ENCODE measurements at places on chromosomes 13 and 19. TPM values are rescaled to one million over a fixed set of nuclear protein-coding genes. Genes with fewer than 3 reads are reported as not detected.

DNA sequence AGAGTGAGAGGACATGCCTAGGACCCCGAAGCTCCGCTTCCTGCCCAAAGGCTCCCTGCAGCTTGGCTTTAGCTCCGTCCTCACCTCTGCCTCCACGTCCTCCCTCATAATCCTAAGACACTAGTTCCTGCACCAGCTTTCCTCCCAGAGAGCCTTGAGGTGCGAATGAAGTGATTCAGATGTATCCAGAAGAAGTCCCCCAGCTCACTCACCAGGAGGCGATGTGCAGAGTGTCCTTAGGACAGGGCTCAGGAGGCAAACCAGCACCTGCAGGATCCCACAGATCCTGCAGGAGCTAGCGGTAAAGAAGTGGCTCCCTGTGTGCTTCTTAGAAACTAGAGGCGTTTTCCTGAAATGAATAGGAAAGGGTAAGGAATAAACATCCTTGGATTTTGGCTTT is 109.7 kb downstream of the HSPH1 start:
- no peaks in the 10 kb centered on the region for H3K36me3 ChIP-seq
- no peak overlapping the region for H3K27ac ChIP-seq
- H3K27me3 ChIP-seq: no peaks in the 10 kb centered on the region

GRCh38 chr19:43425567-43426392 is 11.1 kb downstream of the TEX101 start:
- no peak overlapping the region for H3K4me3 ChIP-seq
- peak; percentile 29 for DNase-seq
- no peaks in the 10 kb centered on the region for H3K27me3 ChIP-seq
- no peaks in the 10 kb centered on the region for H3K36me3 ChIP-seq

- H3K27ac ChIP-seq: no peak overlapping the region
- H3K27me3 ChIP-seq: no peaks in the 10 kb centered on the region
- H3K4me3 ChIP-seq: no peak overlapping the region
Measured at GRCh38 chr13:23687614-23688013, 117.4 kb downstream of the TNFRSF19 start.

The CCDC8 gene
- total RNA-seq: 0.18 TPM

The SMAD9 gene
- 1.2 TPM for total RNA-seq

DNA sequence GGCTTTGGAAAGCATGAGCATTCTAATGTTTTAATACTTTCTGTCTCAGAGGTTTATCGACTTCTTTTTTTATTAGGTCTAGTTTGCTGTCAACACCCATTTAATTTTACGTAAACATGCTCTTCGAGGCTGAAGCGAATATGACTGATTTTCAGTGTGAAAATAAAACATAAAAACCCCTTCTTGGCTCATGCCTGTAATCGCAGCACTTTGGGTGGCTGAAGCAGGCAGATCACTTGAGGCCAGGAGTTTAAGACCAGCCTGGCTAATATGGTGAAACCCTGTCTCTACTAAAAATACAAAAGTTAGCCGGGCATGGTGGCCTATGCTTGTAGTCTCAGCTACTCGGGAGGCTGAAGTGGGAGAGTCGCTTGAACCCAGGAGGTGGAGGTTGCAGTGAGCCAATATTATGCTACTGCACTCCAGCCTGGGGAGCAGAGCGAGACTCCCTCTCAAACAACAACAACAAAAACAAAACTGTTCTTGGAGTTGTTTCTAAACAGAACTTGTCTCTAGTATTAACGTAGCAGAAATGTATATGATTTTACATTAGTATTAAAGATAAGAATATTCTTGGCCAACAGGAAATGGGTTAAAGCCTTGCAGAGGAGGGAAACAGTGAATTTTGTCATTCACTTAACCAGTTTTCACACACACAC is 7.1 kb upstream of the IGFL3 start:
- peaks cover 22% of the 10 kb centered on the region for H3K4me1 ChIP-seq
- no peak overlapping the region for H3K27ac ChIP-seq
- no peaks in the 10 kb centered on the region for H3K36me3 ChIP-seq
- no peak for DNase-seq

GRCh38 chr13:20336761-20337160 is 104.6 kb upstream of the GJB6 start:
- no peaks in the 10 kb centered on the region for H3K36me3 ChIP-seq
- no peak for DNase-seq
- no peak overlapping the region for H3K4me3 ChIP-seq

DNA sequence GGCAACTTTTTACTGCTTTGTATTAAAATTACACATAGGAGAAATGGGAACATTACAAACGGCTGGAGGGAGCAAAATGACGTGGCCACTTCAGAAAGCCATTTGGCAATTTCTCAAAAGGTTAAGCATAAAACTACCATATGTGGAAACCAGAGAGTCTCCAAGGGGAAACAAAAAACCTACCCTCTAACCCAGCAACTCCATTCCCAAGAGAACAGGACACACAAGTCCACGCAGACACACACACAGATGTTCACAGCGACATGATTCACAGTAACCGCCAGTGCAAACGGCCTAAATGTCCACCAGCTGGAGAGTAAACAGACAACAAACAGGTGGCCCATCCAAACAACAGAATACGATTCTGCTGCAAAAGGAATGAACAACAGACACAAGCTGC is 37.2 kb downstream of the STK24 start:
- H3K27ac ChIP-seq: no peak overlapping the region
- DNase-seq: no peak
- no peaks in the 10 kb centered on the region for H3K27me3 ChIP-seq
- H3K36me3 ChIP-seq: no peaks in the 10 kb centered on the region

DNA sequence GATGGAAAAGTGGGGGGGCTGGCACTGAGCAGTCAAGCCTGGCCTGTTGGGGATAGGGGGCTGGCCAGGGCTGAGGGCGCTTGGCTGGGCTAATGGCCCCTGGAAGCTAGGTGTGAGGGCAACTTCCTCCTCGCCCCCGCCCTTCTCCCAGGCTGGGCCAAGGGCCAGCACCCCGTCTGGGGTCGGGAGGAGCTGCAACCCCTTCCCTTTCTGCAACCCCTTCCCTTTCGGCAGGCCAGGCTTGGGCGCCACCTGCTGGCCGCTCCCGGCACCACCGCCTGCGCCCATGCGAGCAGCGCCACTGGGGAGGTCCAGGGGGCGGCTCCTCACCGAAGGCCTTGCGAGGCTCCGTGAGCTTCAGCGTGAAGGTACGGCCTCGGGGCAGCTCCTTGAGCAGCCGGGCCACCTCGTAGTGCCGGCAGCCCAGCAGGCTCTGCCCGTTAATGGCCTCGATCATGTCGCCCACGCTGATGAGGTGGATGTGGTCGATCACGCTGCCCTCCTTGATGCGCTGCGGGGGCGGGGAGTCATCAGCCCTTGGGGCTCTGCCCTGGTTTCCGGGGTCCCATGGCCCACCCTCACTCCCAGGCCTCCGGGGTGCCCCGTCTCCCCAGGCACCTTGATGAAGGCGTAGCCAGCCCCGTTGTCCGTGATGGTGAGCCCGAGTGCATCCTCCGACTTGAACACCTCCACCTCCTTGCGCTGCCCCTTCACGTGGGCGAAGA is 5.0 kb upstream of the PTGER1 start:
- H3K4me1 ChIP-seq: no peaks in the 10 kb centered on the region
- H3K27me3 ChIP-seq: no peaks in the 10 kb centered on the region
- H3K36me3 ChIP-seq: no peaks in the 10 kb centered on the region
- DNase-seq: no peak

The ZNF829 gene
- total RNA-seq: not detected

DNA sequence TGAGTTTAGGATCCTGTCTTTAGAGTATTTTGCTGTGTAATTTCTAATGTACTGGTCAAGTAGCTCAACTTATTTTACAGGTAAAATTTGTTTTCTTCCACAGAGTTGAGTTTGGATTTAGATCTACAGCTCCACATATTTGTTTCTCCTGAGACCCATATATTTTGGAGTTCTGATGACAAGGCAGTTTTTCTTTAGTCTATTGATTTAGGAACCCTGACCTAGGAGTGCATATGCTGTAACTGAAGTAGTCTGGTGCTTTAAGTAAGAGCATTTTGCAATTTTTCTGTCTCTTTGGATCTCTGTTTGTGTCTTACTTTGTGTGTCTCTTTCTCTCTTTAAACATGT is 19.5 kb upstream of the SPRY2 start:
- no peaks in the 10 kb centered on the region for H3K27me3 ChIP-seq
- no peak for DNase-seq
- no peak overlapping the region for H3K4me3 ChIP-seq
- H3K36me3 ChIP-seq: no peaks in the 10 kb centered on the region

DNA sequence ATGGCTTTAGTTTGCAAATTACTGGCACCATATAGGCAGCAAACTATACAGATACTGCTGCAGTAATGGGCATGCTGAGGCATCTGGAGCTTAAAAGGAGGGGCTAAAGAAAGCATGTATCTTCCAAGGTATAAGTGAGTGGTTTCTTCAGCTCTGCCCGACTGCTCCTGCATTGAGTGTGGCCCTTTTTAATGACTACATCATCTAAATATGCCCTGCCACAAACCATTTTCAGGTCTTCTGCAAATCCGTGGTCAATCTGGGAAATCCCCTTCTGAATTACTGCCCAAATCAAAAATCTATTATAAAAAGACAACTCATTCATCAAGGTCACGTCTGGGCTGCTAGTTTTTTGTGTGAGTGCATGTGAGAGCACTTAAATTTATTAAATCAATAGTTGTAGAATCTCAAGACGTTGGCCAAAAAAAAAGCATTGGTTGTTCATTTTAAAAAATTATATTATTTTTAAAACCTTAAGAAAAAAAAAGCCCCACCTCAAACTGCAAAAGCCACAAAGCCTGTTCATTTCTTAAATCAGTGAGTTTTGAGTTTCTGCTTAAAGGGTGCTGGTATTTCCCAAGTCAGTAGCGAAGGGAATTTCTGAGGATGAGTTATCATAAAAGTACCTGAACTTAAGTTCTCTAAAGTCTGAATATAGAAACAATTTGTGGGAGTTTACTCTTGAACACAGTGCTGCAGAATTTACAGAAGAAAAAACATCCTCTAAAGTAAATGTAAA is 16.3 kb downstream of the LCP1 start:
- no peaks in the 10 kb centered on the region for H3K36me3 ChIP-seq
- H3K27me3 ChIP-seq: no peaks in the 10 kb centered on the region
- no peak overlapping the region for H3K27ac ChIP-seq
- no peak for DNase-seq

DNA sequence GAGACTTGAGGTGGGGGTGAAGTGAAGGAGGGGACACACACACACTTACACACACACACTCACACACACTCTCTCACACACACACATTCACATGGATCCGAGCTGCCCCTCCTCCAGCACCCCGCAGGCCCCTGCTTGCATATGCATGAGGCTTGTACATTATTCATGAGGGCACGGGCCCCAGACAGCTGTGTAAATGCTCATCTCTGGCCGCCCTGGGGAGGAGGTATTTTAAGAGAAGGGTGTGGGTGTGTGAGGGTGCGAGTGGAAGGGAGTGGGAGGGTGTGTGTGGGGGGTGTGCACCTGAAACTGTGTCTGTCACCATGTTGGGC is 2.4 kb downstream of the NCAN start:
- no peak overlapping the region for H3K27ac ChIP-seq
- H3K4me3 ChIP-seq: no peak overlapping the region
- no peaks in the 10 kb centered on the region for H3K36me3 ChIP-seq

The SIAH3 gene
- not detected for total RNA-seq

DNA sequence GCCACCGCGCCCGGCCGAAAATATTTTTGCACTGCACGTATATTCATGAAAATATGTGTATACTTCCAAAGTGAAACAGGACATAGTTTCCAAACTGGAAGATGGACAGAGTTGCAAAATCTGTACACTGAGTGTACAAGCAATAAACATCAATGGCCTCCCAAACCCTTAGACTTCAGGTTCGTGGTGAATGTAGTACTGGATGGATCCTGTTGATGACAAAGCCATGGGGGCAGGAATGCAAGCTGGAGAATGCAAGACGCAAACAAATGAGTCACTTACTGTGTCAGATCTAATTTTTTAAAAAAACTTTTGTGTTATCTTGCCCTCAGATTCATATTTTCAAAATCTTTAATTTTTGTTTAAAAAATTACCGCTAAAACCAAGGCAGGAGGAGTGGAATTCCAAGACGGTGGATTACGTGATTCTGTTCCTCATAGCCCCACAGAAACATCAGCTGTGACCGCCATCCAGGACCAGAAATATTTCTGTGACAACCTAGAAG is 12.7 kb upstream of the LILRA2 start:
- no peaks in the 10 kb centered on the region for H3K4me1 ChIP-seq
- no peaks in the 10 kb centered on the region for H3K36me3 ChIP-seq
- H3K27ac ChIP-seq: no peak overlapping the region
- H3K27me3 ChIP-seq: no peaks in the 10 kb centered on the region

The LRP3 gene
- total RNA-seq: 21.3 TPM

- H3K27ac ChIP-seq: no peak overlapping the region
- H3K27me3 ChIP-seq: peaks cover 2% of the 10 kb centered on the region
- no peaks in the 10 kb centered on the region for H3K36me3 ChIP-seq
- peaks cover 2% of the 10 kb centered on the region for H3K4me1 ChIP-seq
- no peak overlapping the region for H3K4me3 ChIP-seq
Measured at GRCh38 chr19:1761528-1762242, 8.4 kb downstream of the ONECUT3 start.

Measured in Caco-2 (cell line).